ENCODE measurements at places on chromosomes 6 and 20.
A peak's percentile ranks its signal among the peaks of the same experiment; 100 is the strongest.

DNA sequence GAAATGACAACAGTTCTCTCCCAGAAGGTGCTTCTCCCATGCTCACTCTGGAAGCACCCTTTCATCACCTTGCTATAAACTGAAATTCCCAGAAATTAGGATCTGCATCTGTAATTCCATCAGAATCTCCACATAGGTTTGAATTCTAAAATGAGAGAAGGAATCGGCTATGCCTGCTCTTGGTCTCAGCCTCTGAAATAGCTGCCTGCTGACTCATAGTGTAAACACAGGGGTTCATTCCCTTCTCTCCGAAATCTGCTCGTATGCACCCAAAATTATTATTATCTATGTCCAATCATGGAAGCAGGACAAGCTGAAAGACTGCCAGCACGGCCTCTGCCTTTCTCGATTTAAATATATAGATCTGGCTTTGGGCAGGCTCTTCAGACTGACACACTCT is 74.6 kb upstream of the TAB2 start:
- no peak for DNase-seq

GRCh38 chr6:148864941-148865340 is 118.1 kb downstream of the UST start:
- DNase-seq: no peak

- DNase-seq: no peak
These were observed 173.2 kb upstream of the SOX4 start for GRCh38 chr6:21420146-21420878.

- DNase-seq: no peak
These were observed 71.4 kb downstream of the ADGB start for GRCh38 chr6:146670161-146670560.

GRCh38 chr6:166262743-166263515 is 45.3 kb downstream of the PRR18 start:
- no peak for DNase-seq

DNA sequence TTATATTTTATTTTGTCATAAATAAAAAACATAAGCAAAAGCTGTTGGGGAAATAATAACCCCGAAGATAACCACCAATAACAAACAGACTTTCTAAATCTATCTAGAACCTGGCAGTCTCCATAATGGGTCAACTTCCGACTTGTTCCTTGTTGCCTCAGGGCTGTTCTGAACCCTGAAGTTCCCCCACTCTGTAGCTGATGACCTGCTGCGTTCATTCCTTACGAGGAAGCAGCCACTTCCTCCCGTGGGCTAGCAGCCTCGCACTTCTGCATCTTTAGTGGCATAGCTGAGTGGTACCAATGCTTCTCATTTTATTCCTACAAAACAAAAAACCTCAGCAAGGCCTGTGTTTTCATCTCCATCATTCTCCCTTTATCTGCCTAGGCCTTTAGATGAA is 103.0 kb downstream of the PLEKHG1 start:
- DNase-seq: no peak

DNA sequence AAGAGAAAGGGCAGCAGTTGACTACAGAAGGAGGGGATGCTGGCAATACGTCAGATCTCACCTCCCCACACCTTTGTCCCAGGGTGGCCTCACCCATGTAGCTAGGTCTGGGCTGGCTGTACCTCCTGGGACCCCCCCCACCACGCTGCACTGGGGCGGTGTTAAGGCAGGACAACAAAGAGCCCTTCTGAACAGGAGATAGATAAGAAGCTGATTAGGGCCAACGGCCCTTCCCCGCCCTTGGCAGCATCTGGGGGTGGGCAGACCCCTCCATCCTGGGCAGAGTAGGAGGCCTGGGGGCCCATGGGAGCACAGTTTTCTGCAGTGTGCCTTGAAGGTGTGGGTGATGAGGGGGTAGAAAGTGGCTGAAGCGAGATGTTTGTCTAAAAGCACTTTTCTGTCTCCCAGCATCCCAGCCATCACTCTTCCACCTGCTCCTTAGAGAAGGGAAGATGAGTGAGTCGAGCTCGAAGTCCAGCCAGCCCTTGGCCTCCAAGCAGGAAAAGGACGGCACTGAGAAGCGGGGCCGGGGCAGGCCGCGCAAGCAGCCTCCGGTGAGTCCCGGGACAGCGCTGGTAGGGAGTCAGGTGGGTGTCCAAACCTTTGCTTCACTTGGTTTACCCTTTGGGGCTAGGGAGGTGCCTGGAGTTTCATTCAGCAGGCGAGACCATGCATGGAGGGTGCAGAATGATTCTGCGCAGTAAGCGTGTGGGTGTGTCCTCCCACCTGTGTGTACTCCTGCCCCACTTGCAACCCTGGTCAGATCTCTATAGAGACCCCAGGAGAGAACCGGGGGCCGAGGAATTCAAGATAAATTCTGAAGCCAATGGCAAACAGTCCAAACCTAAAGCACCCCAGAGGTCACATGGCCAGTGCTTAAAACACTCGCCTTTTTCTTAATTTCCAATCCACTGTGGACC is 3.9 kb downstream of the HMGA1 start:
- DNase-seq: no peak

DNA sequence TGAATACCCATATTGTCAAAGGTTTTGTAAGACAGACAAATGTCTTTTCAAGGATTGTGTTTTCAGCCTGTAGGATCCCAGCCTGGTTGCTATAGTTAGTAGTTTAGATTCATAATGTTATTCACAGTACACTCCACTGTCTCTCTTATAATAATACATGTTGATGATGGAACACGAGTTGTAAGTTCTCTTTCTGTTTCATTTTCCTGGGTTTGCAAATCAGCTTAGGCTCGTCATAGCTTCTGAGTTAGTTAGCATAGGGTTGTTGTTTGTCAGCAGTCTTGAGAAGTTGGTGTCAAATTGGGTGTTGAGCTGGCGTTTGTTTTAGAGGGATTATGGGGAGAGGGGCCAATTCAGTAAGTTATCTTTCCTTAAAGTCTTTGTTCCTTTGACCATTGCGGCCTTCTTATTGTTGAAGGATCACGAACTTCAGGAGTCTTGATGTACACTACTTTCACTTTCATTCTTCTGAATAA is 45.8 kb downstream of the QKI start:
- peak; percentile 43 for DNase-seq

DNA sequence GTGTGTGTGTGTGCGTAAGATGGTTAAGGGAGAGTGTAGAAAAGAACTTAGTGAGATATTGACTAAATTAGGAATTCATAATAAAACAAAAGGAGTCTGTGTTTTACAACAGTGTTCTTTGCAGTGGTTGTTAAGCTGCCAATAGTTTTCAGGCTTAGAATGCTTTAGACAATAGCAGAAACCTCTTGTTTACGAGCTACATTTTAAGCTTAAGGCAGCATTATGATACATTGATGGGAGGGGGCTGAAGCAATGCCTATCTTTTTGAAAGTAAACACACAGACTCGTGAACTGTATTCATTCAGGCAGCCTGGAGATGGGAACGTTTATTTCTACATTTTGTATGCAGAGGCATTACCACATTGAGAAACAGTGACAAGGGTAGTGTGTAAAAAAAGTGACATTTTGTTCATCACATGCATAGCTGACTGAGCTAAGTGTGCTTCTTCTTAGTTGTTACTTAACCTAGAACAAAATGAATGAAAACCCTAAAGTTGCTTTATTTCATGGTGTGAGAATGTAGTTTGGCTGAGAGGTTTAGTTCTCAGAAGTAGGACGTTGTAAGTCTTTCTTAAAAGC is 21.2 kb downstream of the CLVS2 start:
- no peak for DNase-seq

- DNase-seq: no peak
These were observed 55.7 kb upstream of the BMP5 start for GRCh38 chr6:55931101-55931500.

All from NCI-H2029 treated with DMSO at 0.1 percent for 48 hours (cell line).